ENCODE measurements at places on chromosomes 3 and 15. TPM values are rescaled to one million over a fixed set of nuclear protein-coding genes. Genes with fewer than 3 reads are reported as not detected.

- DNase-seq, result no peak
Observed at GRCh38 chr3:60301142-60301541, 950.1 kb downstream of the FHIT start.

- DNase-seq, result no peak
Observed at GRCh38 chr3:40871394-40871793, 327.9 kb upstream of the CTNNB1 start.

DNA sequence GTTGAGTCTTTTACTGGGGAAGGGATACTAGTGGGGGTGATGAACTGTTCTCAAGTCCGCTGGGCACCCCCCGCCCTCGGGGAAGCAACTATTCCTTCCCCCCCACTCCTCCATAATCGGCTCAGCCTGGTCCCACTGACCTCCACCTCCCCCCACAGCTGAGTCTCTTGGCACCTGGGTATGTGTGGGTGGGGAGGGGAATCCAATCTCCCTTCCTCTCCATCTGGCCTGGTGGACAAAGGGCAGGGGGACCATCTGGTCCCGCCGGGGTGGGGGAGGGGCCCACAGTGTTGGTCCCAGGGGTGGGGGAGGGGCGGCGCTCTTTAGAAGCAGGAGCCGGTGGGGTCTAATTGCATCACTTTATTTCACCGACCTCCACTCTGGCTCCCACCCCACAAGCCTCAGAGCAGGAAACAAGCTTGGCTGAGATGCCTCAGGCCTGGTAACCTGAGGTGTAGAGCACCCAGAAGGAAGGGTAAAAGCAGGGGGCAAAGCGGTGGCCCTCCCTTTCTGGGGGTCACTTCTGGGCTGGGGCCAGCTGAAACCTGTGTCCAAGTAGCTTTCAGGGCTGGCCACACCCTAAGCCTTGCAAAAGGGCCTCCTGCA is 1.0 kb upstream of the PCBP4 start:
- no peak for DNase-seq

- DNase-seq, result no peak
Observed at GRCh38 chr15:92195241-92195640, 198.4 kb upstream of the ST8SIA2 start.

DNA sequence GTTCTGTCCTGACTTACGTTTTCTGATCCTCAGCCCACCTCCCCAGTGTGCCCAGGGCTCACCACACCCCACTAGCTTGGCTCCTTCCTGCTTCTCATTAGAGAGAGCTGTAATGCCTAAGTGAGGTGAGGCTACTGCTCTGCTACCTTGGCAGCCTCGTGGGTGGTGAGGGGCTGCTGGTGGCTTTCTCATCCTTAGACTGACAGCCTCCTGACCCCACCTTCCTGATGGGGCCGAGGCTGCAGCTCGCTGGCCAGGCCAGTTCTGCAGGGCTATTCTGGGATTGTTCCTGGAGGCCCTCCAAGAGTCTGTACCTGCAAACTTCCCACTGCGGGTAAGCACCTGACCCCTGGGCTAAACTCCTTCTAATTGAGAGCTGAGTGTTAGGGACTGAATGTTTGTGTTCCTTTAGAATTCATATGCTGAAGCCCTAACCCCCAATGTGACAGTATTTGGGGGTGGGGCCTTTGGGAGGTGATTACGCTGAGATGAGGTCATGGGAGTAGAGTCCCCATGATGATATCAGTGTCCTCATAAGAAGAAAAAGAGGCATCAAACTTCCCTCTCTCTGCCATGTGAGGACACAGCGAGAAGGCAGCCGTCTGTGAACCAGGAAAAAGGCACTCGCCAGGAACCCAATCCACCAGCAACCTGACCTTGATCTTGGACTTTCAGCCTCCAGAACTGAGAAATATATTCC is 38.1 kb upstream of the IQSEC1 start:
- peak; percentile 83 for DNase-seq

- no peak for DNase-seq
Observed at GRCh38 chr3:81443958-81444357, 317.5 kb downstream of the GBE1 start.

GRCh38 chr15:39692356-39693327 is 90.0 kb downstream of the FSIP1 start:
- DNase-seq, result no peak

DNA sequence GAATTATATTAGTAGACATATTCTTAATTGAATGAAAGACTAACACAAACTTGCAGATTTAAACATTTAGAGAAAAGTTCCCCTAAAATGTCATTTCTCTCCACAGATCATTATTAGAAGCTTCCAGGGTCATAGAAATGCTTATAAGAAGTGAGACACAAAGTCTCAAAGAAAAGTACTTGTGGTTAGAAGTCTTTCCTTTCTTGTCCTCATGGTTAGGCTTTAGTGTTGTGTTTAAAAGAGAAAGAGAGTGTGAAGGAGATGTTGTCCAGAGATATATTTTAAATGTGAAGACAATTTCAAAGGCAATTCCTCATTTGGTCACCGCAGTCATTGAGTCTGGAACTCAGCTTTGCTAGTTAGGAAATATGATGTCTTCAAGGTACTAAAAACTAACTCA is 230.4 kb upstream of the ARPP21 start:
- DNase-seq, result no peak

- no peak for DNase-seq
Observed at GRCh38 chr3:149319750-149320149, 13.7 kb downstream of the TM4SF18 start.

DNA sequence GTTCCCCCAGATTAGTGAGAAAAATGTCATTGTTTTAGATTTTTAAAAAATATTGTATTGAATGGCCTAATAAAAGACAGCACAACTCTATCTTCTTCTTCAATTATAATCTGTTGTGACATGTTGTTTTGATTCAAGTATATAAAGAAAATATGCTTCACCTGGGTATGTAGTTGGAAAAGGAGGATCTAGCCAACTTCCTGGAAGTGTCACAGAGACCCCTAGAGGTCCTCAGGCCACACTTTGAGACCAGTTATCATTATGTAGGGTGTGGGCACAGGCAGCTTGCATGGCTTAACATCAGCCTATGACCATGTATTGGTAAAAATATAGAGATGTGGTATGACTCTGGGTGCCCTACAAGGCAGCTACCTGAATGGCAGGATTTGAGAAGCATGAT is 14.7 kb upstream of the RYR3 start:
- DNase-seq, result no peak

DNA sequence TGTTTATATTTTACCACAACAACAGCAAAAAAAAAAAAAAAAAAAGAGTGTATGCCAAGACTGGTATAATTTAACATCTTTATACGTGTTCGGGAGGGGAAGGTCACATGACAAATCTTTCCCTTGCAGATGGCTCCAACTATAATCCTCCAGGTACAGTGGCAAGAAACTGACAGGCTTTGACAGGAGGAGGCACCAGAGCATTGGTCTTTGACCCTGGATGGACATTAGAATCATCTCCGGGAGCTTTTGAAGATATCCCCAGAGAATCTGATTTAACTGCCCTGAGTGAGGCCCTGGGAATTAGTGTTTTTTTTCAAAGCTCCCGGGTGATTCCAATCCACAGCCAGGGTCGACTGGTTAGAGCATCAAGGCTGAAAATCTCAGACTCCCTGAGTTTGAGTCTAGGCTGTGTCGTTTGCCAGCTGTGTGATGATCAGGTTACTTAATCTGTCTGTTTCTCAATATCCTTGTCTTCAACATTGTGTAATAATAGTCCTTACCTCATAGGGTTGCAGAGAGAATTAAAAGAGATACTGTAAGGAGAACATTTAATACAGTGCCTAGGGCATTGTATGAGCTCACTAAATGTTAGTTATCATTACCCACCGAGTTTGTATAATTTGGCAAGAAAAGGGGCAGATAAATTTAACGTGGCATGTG is 8.9 kb upstream of the SEMA5B start:
- no peak for DNase-seq

- no peak for DNase-seq
Observed at GRCh38 chr15:52636459-52636858, 42.7 kb downstream of the ATOSA start.

DNA sequence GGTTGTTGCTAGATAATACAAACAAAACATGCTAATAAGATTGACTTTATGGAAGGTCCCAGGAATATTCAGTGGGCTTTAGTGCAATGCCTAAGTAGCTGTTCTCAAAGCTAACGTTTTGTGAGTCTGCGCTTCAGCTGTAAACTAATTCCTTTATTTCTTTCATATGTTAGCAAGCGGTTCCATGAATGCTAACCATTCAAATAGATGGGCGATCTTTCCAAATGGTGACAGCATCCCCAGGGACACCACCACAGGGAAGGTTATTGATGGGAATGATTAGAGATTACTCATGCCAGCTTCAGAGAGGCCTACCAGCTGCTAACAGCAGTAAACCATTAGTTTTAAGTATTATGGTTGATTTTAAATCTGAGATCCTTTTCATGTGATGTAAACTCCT is 405.7 kb upstream of the MCTP2 start:
- DNase-seq, result no peak

- DNase-seq, result no peak
Observed at GRCh38 chr3:28703843-28704242, 355.2 kb upstream of the AZI2 start.

DNA sequence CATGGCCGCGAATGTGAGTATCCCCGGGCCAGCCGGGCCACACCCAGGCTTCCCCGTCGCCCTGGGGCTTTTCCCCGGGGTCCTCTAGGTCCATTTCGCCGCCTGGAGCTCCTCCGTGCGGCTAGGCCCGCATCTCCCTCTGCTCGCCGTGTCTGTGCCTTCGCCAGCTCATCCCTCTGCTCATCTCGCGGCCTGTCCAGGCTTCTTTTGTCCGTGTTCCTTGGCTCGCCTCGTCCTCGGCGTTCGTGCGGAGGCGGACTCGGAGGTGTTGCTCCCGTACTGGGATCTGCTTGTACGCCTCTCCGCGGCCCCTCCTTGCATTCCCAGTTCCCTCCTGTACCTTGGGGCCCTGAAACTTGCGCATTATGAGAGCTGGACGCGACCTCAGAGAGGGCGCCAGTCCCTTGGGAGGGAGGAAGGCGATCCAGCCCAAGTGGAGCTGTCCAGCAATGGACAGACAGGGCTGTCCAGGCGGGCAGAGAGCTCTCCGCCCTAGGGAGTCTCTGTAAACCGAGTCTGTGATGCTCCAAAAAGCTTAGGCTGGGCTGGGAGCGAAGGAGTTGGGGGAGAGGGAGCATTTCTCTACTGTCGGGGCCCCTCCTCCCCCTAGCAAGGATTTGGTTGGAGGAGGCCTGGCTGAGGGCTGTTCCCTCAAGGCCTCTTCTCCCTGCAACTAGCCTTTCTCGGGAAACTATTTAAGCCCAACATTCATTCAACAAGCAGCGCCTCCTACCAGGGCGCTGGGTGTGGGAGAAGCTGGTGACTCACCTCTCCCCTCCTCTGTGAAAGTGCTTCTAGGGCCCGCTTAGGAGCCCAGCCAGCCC is 553 bp downstream of the TMEM43 start:
- peak; percentile 88 for DNase-seq

DNA sequence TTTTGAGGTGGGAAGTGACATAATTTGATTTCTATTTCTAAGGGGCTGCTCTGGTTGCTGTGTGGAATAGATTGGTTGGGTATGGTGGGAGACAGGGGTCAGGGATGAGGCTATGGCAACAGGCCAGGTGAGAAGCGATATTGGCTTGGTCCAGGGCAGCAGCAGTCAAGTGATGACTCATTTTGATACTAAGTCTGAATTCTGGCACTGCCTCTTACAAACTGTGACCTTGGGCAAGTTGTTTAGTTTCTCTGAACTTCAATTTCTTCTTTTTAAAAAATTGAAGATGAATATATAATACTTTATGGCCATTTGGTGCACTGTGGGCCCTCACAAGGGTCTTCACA is 40.4 kb upstream of the CLSTN2 start:
- DNase-seq, result no peak

- DNase-seq, result no peak
Observed at GRCh38 chr3:54342676-54343075, 220.3 kb downstream of the CACNA2D3 start.

The MKRN2OS gene
- 6.2 TPM for total RNA-seq

The BOC gene
- total RNA-seq, result 3.0 TPM

The TICRR gene
- total RNA-seq, result 23.6 TPM

Measured in PC-9 (cell line).